ENCODE measurements at places on chromosomes 6 and 20. TPM values are rescaled to one million over a fixed set of nuclear protein-coding genes. Genes with fewer than 3 reads are reported as not detected.
A peak's percentile ranks its signal among the peaks of the same experiment; 100 is the strongest.

Gene SMAP1
- 24.6 TPM for total RNA-seq

Gene PDE7B
- total RNA-seq: 21.3 TPM

Gene SNPH
- 5.5 TPM for total RNA-seq

DNA sequence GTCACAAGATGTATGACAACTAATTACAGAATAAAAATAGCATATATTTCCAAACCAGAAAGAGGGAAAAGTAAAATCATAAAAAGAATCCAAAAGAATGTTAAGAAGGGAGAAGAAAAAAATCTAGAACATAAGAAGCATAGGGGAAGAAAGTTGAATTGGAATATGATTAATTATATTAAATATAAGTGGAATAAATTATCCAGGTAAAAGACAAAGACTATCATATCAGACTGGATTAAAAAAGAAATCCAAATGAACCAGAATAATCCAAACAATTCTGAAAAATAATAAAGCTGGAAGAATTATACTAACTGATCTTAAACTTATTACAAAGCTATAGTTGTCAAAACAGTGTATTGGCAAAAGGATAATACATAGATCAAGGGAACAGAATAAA lies 23.6 kb downstream of the CSNK2A1 start:
- no peak for DNase-seq

DNA sequence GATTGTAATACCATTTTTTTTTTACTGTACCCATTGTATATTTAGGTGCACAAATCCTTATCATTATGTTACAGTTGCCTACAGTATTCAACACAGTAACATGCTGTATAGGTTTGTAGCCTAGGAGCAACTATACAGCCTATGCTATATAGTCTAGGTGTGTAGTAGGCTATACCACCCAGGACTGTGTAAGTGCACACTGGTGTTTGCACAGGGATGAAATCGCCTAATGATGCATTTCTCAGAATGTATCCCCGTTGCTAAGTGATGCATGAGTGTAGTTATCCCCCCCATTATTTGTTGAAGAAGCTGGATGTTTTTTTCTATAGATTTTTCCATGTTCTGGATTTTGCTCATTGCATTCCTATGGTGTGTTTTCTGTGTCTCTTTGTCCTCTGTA lies 12.9 kb downstream of the RALY start:
- no peak for DNase-seq

DNA sequence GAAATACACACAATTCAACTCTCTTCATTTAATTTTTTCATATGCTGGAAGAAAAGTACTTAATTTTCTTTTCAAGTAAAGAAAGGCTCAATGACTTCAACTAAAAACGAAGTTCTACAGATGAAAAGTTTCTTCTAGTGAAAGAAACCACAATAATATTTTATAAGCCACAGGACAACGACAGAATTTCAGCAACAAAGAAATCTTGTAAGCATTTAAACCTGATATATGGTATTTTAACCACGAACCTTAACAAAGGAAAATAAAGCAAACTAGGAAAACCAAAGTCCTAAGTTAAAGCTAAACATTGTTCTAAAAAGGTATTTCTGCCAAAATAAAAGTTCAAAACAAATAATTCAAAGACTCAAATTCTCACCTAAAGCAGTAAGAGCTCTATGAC lies 24.6 kb upstream of the DST start:
- no peak for DNase-seq

GRCh38 chr20:34512266-34512954 lies 3.8 kb upstream of the DYNLRB1 start:
- no peak for DNase-seq

GRCh38 chr6:133921249-133921859 lies 31.7 kb upstream of the TBPL1 start:
- peak; percentile 66 for DNase-seq

DNA sequence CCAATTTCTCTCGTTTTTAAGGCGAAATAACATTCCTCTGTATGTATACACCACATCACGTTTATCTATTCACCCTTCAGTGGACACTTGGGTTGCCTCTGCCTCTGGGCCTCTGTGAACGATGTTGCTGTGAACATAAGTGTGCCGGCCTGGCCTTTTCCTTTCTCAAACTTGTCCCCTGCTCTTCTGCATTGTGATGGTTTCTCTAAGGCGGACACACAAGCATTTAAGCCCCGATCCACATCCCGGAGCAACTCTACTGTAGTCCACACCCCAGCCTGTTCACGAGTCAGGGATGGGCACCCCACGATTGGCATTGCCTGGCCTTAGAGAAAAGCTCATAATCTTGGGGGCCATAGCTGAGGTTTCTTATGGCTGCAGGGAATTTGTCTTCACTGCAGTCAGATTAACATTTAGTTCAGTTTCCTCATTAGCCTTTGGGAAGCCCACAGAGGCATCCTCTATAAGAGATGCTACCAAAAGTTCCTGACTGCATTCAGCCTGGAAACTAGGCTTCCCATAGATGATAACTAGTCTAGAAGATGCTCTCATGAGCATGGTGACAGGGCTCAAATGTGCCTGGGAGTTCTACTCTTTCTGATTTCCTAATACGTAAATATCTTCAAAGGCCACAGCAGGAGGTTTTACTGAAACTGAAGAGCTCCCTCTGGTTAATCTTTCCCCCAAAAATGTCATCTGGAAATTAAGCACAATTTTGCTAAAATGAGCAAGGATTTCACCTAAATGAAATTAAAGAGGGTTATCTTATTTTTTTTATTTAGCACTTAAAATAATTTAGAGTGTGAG lies 762 bp downstream of the ZC3H12D start:
- DNase-seq: no peak

- DNase-seq: no peak
Measured at GRCh38 chr6:14765721-14766390, 480.0 kb upstream of the JARID2 start.

GRCh38 chr20:50425076-50425475 lies 85.1 kb upstream of the PTPN1 start:
- DNase-seq: no peak
